ENCODE measurements at places on chromosomes 5 and 9.

- no peak for DNase-seq
Observed at GRCh38 chr5:74969726-74970125, 82.6 kb downstream of the GCNT4 start.

DNA sequence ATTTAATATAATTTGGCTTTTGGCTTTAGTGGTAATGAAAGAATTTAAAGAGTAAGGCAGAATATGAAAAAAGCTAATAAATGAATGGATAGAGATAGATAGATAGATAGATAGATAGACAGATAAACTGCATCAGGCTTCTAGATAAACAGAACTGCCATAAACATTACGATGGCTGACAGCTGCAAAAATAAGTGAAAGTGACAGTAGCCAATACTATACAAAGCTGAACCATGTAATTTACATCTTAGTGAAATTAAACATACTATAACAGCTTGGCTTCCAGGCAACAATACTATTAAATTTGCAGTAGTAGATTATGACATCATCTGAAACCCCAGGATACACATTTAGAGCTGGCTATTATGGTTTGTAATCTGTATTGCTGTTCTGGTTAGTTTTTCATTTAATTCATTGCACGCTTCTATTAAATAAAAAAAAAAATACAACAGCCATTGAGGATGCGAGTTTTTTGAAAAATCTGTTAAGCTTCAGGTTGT is 1354.8 kb downstream of the PTPRD start:
- no peak for DNase-seq

DNA sequence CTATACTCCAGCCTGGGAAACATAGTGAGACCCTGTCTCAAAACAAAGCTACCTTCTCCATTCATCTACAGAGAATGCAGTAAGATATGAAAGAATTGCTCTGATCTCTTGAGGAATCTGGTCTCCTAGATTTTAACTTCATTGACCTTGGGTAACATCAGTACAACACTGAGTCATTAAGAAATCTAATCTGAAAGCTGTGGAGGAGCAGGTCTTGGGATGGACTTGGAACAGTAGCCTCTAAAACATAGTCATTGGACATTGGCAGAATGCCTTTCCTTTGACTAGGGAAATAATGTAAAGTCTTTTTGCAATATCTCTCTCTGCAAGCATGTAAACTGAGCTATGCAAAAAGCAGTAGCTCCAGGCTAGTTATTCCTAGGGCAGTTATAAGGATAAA is 58.1 kb downstream of the KCNN2 start:
- DNase-seq: no peak

DNA sequence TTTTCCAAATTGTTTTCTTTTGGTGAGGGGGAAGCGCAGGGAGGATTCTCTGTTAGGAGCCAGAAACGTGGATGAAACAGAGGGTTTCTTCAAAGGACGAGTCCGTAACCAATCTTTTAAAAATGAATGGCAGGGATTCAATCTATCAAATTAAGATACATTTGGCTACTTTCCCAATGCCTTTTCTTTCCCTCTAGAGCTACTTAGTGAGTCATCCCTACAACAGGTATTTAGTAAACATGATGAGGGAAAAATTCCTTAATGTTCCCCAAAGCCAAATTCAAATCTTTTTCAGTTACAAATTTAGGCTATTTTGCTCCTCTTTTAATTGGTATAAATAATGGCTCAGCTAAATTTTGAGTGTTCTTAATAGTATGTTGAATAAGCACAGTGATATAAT is 366.4 kb upstream of the RIOK2 start:
- DNase-seq: no peak

DNA sequence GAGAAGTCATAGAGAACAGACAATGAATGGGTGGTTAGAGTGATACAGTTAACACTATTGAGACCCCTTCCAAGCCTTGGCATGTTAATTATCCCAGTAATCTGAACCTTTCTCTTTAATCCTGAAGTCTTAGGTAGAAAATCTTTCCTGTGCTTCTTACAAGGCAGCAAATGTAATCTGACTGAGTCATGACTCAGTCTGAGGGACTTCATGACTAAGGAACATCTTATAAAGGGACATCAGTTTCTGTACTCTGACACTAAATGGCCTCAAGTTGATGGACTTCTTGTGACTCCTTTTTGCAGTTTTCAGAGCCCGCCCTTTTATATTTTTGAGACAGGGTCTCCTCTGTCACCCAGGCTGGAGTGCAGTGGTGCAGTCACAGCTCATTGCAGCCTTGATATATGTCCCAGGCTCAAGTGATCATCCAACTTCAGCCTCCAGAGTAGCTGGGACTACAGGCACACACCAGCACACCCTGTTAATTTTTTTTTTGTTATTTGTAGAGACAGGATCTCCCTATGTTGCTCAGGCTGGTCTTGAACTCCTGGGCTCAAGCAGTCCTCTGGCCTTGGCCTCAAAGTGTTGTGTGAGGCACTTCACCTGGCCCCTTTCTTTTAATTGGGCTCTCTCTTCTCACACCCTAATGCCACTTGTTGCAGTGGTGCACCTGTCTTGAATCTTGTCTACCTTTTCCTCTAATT is 9.5 kb downstream of the EXOSC3 start:
- no peak for DNase-seq

- no peak for DNase-seq
Observed at GRCh38 chr9:114271556-114272510, 51.1 kb upstream of the ORM1 start.

DNA sequence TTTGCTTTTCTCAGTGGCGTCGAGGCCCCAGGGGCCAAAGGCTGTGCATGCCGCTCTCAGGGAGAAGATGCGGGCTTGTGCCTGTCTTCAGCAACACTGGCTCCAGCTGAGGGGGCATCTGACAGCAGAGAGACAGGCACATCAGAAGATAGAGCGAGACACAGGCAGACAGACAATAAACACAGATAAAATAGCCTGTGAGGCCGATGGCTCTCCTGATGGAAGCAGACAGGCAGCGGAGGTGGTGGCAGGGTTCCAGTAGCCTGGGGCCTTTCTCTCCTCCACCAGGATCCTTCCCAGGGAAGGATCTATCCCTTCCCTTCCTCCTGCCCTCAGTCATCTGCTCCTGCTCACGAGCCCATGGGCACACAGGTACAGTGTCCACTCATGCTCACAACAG is 16.6 kb upstream of the UNC5A start:
- DNase-seq: no peak

- DNase-seq: no peak
Observed at GRCh38 chr5:94661086-94661485, 42.6 kb downstream of the SLF1 start.

GRCh38 chr5:73955271-73955846 is 329.4 kb downstream of the ARHGEF28 start:
- DNase-seq: no peak

DNA sequence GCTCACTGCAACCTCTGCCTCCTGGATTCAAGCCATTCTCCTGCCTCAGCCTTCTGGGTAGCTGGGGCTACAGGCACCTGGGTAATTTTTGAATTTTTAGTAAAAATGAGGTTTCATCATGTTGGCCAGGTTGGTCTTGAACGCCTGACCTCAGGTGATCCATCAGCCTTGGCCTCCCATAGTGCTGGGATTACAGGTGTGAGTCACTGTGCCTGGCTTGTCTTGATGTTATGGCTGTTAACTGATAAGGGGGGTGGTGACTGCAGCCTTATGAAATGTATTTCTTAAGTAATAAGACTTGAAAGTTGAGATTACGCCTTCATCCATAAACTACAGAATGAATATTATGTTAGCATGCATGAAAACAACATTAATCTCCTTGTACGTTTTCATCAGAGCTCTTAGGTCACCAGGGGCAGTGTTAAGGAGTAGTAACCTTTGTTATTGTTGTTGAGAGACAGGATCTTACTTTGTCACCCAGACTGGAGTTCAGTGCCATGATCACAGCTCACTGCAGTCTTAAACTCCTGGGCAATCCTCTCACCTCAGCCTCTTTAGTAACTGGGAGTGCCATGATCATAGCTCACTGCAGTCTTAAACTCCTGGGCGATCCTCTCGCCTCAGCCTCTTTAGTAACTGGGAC is 148.3 kb downstream of the ATP10B start:
- no peak for DNase-seq

- no peak for DNase-seq
Observed at GRCh38 chr5:173735184-173735583, 118.7 kb upstream of the BOD1 start.

- no peak for DNase-seq
Observed at GRCh38 chr5:180069589-180070247, 1.8 kb downstream of the RNF130 start.

- DNase-seq: no peak
Observed at GRCh38 chr5:140298183-140298601, 4.7 kb downstream of the PFDN1 start.

- no peak for DNase-seq
Observed at GRCh38 chr9:113511047-113511521, 47.6 kb downstream of the RGS3 start.

DNA sequence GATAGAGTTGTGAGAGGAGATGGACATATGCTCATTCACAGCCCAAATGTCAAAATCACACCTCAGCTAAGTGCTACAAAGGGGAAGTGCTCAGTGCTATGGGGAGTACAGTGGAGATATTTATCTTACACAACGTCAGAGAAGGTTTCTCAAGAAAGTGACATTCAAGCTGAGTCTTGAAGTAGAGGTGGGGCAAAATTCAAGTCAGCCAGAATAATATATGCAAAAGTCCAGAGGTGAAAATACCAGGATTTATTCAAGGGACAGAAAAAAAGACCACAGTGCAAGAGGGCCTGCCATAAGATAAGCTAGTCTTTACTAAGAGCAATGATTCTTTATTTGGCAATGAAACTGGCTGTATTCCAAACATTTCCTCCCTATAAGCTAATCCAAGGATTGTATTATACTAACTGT is 327.8 kb upstream of the PIK3R1 start:
- no peak for DNase-seq

GRCh38 chr9:85445887-85446286 is 295.9 kb downstream of the AGTPBP1 start:
- no peak for DNase-seq

DNA sequence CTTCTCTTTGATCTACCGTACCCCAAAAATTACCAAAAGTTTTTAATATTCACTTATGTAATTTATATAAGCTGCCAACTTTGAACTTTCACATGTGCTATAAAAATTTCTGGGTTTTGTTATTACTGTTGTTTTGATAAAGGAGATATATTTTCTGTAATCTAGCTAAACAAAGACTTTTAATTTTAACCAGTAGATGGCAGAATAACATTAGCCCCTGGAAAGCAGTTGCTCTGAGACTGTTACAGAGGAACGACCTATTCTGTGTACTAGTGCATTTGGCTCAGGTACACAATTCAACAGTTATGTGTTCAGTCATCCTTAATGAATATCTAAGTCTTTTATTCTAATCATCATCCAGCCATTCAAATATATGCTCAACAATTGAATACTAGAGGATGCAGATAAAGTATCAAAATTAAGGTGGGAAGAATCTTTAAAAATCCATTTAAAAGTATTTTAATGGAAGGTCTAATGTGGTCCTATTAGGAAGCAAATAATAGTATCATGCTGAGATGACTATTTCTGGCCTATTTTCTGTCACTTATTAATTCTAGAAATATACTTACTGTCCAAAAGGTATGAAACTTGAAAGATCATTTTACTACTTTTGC is 8.6 kb downstream of the KLHL9 start:
- no peak for DNase-seq

- DNase-seq: no peak
Observed at GRCh38 chr5:146047396-146047795, 58.0 kb downstream of the PLAC8L1 start.

DNA sequence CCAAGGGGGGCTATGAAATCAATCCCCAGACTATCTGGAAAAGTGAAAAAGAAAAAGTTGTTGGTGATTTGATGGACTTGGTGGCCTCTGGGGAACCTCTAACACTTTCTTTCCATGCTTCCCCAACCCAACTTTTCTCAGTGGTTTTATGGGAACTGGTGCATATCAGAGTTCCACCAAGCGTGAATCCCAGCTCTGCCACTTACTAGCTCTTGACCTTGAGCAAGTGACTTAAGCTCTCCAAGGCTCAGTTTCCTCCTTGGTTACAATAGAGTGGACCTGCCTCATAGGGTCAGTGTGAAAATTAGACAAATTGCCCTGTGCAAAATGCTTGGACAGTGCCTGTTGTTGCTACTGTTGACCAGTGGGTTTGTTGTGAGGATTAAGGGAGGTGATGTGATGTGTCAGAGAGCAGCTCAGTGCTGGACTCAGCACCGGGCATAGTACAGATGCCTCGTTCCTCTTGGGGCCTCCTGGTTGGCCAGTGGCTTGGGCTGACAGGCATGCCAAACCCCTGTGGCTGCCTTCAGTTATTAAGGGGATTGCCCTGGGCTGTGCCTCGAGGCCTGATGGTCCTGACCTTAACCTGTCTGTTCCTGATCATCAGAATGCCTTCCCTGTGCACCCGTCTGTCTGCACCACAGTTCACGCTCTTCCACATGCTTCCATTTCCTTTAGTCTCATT is 49.3 kb downstream of the COL15A1 start:
- no peak for DNase-seq

- DNase-seq: no peak
Observed at GRCh38 chr5:134458234-134459009, 46.7 kb upstream of the CDKN2AIPNL start.

DNA sequence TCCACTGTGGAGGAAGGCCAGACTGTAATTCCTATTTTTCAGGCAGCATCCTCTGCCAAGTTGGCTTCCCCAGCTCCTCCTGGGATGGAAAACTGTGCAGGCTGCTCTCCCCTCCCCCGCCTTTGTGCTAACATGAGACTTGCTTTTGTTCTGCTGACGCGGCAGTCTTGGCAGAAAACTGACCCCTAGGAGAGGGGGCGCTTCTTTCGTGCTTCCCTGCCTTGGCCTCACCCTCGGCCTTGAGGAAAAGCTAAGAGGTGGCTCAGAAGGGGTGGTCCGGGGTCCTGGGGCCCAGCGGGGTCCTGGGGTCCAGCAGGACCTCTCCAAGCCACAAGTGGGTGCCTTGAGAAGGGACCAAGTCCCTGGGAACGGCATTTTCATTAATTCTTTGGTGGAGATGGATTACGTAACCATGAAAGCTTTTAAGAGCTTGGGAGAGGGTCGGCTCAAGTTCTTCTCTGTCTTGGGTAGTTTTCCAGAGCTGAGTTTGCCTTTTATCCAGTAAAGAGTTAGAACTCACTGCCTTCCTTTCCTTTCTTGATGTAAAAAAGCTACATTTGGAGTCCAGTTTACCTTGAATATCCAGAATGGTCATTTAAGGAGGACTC is 51.0 kb downstream of the SH3PXD2B start:
- no peak for DNase-seq

Measured in CD8-positive, alpha-beta T cell (primary cell).